ENCODE measurements at places on chromosomes 12 and 14.

GRCh38 chr12:50365709-50366406 lies 30.6 kb downstream of the FAM186A start:
- DNase-seq = no peak

- DNase-seq = peak; percentile 43
These were observed 6.8 kb downstream of the FAM161B start for GRCh38 chr14:73943083-73943482.

- no peak for DNase-seq
These were observed 5.4 kb downstream of the IFFO1 start for GRCh38 chr12:6550294-6551062.

GRCh38 chr12:68667896-68668295 lies 18.9 kb upstream of the NUP107 start:
- no peak for DNase-seq

GRCh38 chr14:21160061-21160610 lies 4.3 kb upstream of the OR5AU1 start:
- DNase-seq = no peak

DNA sequence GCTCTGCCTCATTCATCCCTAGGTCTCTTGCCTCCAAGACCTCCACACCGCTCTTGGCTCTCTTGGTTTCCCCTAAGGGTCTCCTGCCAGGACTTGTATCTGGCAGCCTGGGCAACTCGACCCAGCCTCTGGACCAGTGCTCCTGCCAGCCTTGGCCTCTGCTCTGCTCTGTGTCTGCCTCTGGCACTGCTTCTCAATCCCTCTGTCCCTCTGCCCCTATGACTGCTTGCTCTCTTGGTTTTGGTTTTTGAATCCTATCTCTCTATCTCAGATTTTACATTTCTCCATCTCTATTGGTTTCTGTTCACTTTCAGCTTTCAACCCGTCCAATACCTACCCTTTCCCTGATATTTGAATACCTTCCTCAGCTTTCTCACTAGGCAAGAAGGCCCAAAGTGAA lies 6.3 kb downstream of the ITGA5 start:
- no peak for DNase-seq

DNA sequence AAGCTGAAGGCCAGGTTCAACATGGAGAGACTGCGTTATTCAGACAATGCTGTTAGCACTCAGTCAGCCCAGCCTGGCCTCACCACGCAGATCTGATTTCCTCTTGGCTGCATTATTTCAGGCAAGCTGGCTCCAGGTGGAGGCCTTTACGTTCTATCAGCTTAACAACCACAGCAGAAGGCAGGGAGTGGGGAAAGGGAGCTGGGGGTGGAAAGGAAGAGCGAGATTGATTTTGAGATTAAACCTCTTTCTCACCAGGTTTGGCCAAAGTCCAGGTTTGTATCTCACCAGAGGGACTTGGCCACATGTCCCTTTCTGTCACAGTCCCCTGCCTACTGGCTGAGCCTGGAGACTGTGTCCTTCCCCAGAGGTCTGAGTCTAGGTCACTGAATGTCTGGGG lies 543.7 kb upstream of the TMEM132C start:
- no peak for DNase-seq

- no peak for DNase-seq
These were observed 213.9 kb downstream of the TBX5 start for GRCh38 chr12:114192013-114192412.

All from BJ (cell line).